ENCODE measurements at places on chromosomes 1 and 21.

DNA sequence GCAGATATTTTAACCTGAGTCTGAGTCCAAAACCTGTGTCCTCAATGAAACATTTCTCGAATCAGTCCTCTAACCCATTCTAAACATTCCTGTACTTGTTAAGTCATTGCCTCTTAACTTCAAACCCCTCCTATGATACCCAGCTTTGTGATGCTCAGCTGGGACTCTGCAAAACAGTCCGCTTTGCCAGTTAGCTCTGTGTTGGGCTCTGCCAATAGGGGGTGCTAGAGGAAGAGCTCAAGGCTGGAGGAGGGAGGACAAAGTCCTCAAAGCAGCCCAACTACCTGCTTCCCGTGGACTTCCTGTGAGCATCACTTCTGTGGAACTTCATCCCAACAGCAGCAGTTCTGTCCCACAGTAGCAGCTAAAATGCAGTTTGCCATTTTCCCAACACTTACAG is 38.1 kb upstream of the SYT14 start:
- DNase-seq: no peak

DNA sequence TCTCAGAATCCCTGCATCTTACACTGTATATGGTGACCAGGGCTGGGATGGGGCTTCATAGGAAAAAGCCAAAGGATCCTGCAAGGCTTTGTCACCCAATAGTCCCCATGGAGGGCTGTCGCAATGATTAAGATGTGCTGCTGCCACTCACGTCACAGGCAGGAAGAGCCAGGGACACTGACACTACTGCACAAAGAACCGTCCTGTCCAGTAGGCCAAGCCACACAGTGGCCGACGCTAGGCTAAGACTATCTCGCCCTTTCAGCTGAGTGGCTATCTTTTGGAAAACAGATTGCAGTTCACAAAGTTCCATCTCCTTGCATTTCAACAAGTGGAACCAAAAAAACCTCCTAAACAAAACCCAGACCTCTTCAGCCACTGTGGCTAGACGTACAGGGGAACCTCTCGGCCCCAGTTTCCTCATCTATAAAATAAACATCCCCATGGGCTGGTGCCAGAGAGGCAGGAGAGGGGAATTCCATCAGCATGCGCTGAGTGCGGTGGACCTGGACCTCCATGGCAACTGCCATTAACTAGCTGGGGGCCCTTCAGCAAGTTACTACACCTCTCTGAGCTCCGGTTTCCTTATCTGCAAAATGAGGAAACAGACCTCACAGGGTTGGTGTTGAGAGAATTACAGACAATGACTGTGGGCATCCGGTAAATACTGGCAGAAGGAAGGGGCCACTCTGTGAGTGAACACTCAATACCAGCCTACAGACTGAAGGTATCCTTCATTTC is 8.7 kb downstream of the CAPZB start:
- DNase-seq: no peak

DNA sequence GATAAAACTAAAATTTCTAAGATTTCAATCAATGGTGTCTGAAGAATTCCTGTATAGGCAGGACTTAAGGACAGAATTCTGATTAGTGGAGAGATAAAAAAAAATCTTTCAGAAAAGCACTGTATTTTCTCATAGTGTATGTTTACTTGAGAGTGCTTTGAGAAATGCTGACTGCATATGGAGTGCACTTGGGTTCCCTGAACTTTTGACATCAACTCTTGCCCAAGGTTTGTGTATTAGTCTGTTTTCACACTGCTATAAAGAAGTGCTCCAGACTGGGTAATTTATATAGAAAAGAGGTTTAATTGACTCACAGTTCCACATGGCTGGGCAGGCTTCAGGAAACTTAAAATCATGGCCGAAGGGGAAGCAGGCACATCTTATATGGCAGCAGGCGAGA is 275.0 kb downstream of the LRRC40 start:
- DNase-seq: no peak

DNA sequence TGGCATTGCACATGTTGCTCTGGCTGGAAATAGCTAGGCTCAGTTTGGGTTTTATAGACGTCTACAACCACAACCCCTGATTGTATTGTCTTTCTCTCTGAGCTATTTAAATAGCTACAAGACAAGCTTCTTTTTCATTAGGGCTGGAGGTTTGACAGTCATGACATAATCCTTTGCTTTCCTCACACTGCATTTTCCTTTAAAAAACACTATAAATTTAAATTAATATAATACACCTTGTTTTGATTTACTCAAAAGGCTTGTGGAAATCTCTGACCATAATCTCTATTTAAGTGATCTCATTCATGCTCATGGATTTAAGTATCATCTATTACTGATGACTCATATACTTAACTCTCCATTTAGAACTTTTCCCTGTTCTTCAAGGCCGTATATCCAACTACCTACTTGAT is 50.4 kb upstream of the PTGFR start:
- DNase-seq: no peak

GRCh38 chr1:199546323-199546722 is 481.2 kb upstream of the NR5A2 start:
- no peak for DNase-seq

DNA sequence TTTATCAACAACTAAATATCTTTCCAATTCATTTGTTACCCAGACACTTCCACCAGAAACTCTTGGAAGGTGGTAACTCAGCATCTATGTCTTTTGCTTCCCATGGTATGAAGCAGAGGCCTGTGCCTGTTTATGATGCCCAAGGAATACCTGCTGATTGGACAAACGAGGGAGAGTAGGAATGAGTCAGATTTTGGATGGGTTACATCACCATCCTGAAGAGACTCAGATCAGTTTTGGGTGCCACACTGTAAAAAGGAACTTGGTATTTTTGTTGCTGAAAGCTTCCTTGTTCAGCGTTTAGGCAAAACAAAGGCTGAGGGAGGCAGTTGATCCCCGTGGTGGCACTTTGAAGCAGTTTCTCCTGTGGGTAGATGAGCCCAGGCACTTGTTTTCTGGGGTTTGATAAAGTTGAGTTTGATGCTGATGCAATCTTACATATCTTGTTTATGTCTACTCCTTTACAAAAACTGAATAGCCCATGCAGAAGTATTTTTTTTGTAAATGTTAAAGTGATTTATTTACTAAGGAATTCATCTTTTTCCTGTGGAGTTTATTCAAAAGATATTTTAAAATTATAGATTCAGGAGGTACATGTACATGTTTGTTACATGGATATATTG is 26.7 kb upstream of the CYP4X1 start:
- DNase-seq: no peak

DNA sequence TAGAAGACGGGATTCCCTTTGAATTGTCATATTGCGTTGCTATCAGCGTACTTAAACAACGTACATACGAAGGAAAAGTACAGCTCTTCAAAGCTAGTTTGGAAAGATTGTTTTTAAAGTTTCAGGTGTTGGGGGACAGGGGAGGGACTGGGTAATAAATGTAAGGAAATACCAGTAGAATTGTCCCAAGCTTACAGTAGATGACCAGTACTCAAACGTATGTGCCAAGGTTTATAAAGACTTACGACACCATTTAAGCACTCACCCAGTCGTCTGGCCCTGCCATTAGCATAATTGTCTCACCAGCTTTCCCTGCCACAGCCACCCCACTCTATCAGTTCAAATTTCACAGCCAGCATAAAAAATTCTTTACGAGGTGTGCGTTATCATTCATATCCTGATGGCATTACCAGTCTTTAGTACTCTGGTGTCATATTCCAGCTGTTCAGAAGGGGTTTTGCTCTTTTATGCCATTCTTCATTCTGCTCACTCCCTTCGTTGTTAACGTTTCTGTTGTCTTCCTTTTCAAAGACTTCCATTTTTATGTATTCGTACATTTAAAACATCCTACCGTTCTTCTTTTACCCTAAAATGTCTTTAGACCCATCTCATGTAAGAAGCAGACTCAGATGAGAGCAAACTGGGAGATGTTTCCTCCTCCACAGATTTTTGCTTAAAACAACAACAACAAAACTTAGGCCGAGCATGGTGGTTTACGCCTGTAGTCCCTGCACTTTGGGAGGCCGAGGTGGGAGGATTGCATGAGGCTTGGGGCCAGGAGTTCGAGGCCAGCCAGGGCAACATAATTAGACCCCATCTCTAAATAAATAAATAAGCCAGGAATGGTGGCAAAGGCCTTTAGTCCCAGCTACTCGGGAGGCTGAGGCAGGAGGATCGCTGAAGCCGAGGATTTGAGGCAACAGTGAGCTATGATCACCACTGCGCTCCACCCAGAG is 1.0 kb upstream of the HP1BP3 start:
- peak; percentile 31 for DNase-seq

- DNase-seq: peak; percentile 63
These were observed 2.6 kb upstream of the TOR3A start for GRCh38 chr1:179079113-179079761.

GRCh38 chr1:109181807-109182163 is 31.9 kb upstream of the SARS1 start:
- DNase-seq: no peak

DNA sequence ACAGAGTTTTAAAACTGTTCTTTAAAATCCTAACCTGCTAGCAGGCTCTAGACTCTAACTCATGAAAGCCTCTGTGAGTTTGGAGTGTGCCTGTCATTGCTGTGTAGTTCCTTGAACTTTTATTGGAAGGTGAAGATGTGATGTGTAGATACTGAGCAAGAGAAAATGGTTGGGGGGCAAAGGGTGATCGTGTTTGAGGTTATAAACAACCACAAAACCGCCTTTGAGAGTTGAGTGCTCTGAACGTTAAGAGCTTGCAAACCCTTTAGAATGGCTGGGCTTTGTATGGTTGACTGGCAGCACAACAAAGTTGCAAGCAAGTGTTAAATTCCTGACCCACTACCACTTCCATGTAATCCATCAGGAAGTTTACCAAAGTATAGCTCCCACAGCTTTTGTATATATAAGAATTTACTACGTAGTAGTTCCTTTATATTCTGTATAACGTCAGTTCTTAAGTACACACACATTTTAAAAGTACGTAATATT is 19.6 kb downstream of the BACE2 start:
- DNase-seq: no peak

DNA sequence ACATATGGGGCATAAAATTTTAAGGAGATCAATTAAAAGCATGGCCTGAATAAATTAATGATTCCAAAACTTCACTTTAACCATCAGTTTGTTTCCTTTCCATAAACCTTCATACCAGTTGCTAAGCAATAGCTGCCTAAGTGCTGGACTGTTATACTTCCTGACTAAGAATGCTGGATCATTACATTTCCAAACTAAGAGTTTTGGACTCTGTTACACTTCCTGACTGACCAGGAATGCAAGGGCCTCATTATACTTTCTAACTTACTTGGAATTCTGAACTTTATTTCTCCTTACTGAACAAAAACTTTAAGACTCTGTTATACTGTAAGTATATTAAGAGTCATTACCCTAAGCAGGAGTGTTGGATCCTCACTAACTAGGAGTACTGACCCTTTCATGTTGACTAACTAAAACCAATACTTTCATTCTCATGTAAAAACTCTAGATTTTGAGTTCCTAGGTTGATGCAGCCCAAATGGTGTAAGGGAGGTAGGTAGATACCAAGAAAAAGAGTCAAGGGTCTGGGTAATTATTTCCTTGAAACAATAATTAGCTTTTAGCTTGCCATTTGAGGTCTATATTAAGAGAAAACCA is 118.2 kb downstream of the FAF1 start:
- no peak for DNase-seq

DNA sequence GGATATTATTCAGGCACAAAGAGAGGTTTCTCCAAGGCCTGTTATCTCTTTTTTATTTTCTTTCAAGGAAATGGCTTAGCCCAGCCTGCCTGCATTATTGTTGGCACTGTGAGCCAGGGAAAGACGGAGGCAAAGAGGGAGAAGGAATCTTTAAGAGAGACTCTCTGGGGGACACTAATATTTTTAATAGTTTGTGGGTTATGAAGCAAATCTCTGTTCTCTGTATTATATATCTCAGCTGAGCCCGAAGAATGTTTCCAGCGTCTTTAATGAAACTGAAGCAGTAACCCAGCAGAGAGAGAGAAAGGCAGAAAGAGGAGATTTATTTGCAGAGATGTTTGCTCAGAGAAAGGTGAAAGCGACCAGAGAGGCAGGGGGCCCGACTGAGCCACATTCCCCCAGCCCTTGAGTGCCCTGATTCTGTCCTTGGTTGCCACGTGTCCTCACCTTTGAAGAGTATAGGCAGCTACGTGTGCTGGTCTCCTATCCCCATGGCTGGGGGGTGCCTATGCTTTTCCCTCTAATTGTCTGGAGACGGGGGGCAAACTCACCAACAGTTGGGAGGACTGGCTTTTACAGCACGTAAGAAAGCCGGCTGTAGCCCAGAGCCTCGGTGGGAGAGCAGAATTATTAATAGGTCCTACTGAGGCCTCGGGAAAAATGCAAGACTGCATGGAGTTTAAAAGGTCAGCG is 166.4 kb downstream of the TRABD2B start:
- no peak for DNase-seq

DNA sequence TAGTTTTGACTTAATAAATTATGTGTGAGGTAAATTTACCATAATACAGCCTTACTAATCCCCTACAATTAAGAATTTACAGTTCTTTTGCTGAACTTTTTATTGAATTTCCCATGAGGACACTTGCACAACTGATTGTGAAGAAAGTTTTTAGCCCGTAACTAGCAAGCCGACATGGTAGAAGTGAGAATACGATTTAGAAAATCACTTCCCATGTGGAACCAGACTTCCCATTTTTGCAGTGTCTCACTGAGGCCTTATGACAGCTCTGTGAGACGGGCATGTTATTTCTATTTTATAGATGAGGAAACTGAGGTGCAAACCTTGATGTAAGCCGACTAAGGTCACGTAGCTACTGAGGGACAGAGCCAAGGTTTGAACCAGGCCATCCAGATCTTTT is 32.5 kb upstream of the LMO4 start:
- DNase-seq: no peak

DNA sequence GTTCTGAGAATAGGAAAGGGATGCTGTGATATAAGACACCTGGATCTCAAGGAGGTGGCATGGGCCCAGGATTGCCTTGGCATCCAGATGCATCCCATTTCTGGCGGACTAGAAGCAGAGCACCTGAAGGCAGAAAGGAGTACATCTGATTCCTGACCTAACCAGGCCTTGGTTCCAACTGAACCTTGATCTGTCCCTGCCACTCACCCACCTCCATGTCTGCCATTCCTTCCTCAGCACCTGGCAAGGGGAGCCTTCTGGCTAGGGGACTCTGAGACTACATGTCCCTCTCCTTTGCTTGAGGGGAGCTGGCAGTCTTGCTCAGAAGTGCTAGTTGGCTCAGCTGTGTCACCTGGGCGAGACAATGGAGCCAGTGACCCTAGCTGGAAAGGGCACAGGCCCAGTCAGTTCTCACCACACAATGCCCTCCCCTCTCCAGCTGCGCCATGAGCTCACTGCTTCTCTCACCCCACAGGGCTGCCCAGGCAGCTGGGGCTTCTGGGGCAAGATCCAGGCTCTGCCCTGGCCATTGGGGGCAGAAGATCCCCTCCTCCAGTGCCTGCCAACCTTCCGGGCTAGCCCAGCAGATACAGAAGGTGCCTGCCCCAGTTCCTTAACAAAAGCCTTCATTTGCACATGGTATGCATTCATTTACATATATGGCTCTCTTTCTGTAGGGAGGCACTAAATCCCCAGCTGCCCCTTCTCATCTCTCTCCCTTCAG is 2.9 kb downstream of the IGSF8 start:
- DNase-seq: no peak
